ENCODE measurements at places on chromosomes 2 and 18.

DNA sequence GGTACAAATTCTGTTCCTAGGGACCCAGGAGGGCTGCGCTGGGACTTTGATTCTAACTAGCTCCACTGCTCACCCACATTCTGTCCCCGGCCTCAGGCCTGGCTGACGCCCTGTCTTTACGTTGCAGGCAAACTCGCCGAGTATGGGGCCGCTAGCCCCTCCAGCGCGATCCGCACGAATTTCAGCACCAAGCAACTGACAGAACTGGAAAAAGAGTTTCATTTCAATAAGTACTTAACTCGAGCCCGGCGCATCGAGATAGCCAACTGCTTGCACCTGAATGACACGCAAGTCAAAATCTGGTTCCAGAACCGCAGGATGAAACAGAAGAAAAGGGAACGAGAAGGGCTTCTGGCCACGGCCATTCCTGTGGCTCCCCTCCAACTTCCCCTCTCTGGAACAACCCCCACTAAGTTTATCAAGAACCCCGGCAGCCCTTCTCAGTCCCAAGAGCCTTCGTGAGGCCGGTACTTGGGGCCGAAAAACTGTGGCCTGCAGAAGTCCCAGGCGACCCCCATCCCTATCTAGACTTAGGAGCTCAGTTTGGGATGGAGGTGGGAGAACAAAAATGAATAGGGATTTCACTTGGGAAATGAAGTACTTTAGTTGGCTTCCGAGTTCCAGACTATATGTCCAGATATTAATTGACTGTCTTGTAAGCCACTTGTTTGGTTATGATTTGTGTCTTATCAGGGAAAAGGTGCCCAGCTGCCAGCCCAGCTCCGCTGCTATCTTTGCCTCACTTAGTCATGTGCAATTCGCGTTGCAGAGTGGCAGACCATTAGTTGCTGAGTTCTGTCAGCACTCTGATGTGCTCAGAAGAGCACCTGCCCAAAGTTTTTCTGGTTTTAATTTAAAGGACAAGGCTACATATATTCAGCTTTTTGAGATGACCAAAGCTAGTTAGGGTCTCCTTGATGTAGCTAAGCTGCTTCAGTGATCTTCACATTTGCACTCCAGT is 1.5 kb downstream of the HOXD1 start:
- no peak for DNase-seq

DNA sequence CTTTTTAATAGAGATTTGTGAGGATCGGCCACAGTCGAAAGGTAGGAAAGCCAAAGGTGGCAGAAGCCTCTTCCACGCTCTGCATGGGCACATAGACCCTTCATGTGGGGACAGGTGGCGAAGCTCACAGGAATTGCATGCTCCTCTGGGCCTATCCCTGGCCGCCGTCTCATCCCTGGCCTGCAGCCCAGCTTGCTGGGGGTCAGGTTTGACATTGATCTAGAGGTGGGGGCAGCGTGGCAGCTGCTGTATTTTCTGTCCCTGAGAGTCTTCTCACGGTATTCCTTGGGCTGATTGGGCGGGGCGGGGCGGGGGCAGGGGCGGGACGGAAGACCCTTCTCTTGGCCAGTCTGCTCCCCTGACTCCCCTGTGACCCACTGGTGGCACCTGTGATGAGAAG is 48.9 kb downstream of the STK25 start:
- DNase-seq, result no peak

DNA sequence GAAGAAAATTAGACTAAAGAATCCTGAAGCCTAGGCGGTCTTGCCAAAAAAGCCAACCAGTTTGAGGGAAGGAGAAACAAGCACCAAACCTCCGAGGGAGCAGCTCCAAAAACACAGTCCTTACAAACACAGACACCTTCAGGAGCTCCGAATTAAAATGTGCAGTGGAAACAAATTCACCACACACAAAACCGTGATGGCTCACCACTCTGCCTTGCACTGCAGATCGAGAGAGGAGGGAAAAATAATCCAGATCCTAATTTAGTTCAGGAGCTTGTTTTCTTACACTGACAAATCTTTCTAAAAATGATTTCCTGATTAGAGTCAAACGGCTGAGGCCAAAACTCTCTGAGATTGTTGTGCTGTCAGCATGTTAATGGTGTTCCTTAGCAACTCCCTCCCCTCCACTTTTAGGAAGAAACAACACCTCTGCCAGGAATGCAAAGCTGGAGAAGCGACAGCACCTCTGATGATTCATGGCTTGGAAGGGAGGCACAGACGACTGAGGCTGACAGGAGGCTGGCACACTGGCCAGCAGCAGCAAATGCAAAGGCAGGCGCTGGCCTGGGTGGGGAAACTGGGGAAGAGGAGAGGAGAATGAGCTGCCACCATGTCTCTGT is 249.4 kb upstream of the KLHL29 start:
- peak; percentile 41 for DNase-seq

DNA sequence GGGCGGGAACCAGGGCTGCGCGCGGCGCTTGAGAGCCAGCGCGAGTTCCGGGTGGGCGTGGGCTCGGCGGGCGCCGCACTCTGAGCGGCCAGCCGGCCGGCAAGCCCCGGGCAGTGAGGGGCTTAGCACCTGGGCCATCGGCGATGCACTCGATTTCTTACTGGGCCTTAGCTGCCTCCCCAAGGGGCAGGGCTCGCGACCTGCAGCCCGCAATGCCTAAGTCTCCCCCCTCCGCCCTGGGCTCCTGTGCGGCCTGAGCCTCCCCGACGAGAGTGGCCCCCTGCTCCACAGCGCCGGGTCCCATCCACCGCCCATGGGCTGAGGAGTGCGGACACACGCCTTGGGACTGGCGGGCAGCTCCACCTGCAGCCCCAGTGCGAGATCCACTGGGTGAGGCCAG is 36.5 kb upstream of the MAP2 start:
- no peak for DNase-seq

DNA sequence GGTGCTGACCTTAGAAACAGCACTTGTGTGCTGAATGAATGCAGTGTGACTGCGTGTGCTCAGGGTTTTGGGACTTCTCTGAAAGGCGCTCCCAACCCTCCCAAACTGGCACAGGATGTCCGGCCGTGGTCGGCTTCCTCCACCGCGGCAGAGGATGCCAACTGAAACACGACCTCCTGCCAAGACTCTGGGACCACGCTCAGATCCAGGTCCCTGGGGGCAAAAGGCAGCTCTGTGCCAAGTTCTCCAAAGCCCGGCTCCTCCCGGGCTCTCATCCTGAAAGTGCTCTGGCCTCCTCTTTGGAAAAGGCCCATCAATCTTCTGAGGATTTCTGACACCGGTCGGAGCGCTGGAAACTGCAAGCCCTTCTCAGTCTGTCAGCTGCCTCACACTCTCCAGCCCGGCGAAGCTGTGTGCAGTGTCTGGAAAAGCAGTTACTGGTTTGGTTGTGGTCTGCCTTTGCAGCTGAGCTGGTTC is 32.3 kb upstream of the ZBTB7C start:
- DNase-seq, result peak; percentile 67

GRCh38 chr2:219402665-219403515 is 15.2 kb upstream of the DNPEP start:
- peak; percentile 67 for DNase-seq

DNA sequence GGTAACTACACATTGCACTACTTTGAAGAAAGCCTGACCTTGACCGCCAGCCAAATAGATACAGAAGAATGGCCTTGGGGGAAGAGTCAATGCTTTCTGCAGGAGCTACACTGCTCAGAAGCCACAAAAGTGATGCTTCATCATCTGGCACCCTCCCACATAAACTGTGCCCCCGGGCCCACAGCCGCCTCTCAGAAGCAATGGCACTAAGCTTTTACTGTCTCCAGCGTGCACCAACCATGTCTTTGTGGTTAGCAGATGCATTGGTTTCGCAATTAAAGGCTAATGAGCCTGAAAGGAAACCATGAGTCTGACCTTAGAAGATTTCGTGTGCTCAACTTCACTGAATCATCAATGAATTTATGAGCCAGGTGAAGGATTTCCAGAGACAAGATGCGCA is 209.4 kb upstream of the TRIB2 start:
- no peak for DNase-seq

GRCh38 chr2:12534646-12535263 is 182.0 kb upstream of the TRIB2 start:
- no peak for DNase-seq

DNA sequence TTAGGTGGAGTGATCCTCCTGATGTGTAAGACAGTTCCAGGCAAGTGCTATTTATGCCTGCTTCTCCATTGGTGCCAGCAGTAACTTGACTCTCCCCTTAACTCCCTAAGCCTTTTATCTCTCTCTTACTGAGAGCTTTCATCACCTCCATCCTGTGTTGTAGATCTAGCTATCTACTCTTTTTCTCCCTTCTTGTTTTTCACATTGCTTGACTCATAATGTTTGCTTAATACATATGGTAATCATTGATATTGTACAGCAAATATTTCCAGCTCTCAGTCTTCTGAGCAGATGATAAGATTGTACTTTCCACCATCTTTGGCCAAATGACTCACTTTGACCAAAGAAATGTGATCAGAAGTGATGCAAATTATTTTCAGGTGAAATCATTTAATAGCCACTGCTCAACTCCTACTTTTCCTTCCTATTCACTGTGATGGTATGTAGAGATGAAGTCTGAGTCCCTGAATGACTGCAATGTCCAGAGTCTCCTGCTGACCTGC is 165.0 kb downstream of the PLCL1 start:
- DNase-seq, result no peak

DNA sequence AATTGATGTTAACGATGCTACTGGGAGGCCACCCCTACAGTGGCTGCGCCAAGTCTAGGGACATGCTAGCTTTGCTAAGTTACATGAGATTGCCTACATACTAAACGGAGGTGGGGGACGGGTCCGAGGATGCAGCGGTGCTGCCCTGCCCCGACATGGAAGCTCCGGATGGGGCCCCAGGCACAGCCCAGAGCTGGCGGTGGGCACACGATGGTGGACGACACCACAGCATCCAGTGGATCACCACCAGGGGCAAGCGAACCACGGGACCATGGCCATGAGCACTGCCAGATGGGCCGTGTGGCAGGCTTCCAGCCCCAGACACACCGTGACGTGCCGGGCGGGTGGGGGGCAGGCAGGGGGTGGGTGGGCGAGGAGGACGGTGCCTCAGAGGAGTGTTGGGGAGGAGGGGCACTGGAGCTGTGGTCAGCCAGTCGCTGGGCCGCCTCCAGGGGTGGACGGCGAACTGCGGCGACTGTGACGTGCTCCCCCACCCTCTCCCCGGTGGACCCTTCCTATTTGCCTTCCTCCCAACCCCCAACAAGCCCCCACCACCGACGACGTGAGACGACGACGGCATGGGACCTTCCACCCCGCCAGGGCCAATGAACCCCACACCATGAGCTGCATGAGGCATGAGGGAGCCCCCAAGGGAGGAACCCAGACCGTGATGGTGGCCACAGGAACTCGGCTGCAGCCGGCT is 90.6 kb upstream of the ANKRD30BL start:
- no peak for DNase-seq

GRCh38 chr18:24112874-24113615 is 25.8 kb upstream of the CABYR start:
- DNase-seq, result no peak

DNA sequence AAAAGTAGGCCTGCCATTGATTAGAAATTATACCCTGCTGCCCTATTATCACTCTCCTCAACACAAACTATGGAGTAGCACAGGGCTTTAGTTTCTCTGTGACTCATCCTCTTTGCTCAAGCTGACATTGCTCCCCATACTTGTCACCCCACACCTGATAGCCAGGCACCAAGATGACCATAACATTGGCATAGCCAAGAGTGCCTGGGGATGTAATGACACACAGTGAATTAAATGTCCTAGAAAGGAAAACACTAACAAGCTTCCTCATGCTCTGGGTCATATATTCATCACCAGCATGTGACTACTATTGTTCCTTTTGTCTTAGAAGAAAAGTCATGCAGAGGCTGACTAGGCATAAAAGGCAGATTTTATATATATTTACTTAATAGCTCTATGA is 137.8 kb upstream of the RND3 start:
- DNase-seq, result no peak

DNA sequence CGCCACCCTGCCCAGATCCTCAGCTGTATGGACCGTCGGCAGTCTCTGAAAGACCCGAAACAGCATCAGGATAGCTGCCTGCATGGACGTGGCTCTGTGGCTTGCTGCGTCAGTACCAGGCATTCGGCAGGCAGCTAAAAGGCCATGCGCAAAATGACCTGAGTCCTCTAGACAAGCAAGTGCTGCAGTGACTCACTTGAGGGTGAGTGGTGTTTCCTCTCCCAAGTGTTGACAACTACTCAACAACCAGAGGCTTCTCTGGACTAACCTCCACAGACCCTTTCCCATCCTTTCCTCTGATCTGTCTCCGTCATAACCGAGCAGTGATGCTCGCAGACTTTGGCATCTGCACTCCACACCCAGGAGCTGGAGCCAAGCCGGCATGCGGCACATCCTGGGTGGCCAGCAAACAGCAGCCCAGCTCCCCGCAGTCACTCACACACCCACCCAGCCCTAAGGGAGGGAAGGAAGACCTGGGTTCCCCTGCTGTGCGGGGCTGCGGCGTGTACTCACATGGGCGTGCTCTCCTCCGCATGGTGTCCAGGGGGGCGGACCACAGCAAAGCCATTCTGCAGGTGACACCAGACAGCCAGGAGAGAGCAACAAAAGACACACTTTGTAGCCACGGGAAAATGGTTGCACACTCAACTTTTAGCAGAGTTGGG is 239.3 kb downstream of the TWIST2 start:
- DNase-seq, result no peak

- peak; percentile 58 for DNase-seq
Observed at GRCh38 chr18:35778850-35779627, 193.4 kb upstream of the RMP24 start.

DNA sequence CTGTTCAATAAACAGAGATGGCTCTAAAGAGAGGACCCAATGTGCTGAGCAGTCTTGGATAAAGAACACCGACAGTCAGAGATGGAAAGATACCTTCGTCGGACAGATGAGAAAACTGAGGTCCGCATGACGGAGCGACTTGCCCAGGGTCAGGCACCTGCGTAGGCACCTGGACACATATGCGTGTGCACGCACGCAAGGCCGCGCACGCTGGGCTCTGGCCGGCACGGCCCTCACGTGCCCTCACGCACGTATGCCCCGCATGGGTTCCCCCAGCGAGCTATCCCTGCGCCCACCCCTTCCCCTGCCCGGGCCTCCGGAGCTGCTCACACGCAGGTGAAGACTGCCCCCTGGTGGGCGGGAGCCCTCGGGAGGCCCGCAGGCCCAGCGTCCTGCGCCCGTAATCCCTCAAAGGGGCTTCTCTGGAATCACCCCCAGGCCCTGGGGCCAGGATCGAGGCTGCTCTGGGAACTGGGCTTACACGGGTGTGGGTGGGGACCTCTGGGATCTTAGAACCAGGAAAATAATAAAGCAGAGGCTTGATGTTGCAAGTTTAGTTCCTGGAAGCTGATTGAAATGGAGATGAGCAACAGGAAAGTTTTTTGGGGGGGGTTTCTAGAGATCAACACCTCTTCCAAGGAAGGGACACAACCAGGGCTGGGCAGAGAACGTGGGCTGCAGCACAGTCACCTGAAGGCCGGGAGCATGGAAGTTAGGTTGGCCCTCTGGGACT is 246.3 kb downstream of the TNS1 start:
- DNase-seq, result peak; percentile 85

GRCh38 chr2:10948188-10948564 is 36.4 kb downstream of the KCNF1 start:
- no peak for DNase-seq

- no peak for DNase-seq
Observed at GRCh38 chr2:195590199-195590860, 66.7 kb upstream of the SLC39A10 start.

GRCh38 chr2:143163499-143163898 is 34.3 kb downstream of the ARHGAP15 start:
- DNase-seq, result no peak

All from Right ventricle myocardium superior (tissue), 1 donor.